Activated naive CD8-positive, alpha-beta T cell treated with anti-CD3 and anti-CD28 coated beads for 36 hours (primary cell): ENCODE measurements at places on chromosomes 13 and 19. TPM values are rescaled to one million over a fixed set of nuclear protein-coding genes. Genes with fewer than 3 reads are reported as not detected.

Gene SLAIN1
- total RNA-seq, result 31.3 TPM

DNA sequence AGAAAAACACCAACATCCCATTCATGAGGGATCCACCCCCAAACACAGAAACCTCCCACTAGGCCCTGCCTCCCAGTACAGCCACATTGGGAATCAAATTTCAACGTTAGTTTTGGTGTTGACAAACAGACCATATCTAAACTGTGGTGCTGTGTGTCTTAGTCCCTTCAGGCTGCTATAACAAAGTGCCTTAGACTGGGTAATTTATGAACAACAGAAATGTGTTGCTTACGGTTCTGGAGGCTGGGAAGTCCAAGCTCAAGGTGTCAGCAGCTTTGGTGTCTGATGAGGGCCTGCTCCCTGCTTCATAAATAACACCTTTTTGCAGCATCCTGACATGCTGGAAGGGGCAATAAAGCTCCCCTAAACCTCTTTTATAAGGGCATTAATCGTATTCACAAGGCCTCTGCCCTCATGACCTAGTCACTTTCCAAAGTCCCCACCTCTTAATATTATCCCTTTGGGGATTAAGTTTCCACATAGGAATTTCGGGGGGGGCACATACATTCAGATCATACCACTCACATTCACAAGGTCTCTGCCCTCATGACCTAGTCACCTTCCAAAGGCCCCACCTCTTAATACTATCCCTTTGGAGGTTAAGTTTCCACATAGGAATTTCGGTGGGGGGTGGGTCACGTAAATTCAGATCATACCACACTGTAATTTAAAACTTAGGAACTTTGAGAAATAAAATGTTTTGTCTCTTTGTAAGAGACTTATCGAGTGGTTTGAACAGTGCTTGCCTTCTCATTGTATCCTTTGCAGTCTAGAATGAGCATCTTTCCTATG lies 27.5 kb downstream of the ZNF507 start:
- DNase-seq, result no peak

DNA sequence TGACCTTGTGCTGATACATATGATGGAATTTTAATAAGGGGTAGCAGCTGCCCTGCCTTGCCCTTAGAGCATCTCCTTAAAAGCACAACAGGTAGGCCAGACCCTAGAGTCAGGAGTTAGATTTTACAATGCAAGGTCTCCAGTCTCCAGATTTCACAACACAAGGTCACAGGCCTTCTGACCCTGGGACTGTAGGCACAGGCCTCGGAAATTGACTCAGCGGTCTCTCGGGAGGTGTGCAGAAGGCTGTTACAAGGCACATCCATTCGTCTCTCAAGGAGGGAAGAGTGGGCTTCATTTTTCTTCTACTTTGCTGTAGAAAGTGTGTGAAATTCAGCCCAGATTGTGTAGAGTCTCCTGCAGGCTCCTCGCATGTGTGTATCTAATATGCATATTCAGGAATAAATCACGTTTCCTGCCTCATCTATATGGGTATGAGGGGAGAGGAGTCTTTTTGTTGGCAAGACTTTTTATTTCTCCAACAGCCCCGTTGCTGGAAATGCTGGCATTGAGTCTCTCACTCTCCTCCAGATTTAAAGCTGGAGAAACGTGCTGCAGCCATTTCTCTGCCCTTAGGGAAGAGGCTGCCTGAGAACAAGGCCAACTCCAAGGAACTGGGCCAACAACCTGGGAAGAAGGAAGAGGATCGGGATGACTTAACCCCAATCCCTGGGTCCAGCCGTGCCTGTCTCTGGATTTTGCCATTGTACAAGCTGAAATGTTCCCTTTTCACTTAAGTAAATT lies 24.5 kb downstream of the UQCRFS1 start:
- DNase-seq, result no peak

Gene ZNF709
- total RNA-seq, result 1.8 TPM

DNA sequence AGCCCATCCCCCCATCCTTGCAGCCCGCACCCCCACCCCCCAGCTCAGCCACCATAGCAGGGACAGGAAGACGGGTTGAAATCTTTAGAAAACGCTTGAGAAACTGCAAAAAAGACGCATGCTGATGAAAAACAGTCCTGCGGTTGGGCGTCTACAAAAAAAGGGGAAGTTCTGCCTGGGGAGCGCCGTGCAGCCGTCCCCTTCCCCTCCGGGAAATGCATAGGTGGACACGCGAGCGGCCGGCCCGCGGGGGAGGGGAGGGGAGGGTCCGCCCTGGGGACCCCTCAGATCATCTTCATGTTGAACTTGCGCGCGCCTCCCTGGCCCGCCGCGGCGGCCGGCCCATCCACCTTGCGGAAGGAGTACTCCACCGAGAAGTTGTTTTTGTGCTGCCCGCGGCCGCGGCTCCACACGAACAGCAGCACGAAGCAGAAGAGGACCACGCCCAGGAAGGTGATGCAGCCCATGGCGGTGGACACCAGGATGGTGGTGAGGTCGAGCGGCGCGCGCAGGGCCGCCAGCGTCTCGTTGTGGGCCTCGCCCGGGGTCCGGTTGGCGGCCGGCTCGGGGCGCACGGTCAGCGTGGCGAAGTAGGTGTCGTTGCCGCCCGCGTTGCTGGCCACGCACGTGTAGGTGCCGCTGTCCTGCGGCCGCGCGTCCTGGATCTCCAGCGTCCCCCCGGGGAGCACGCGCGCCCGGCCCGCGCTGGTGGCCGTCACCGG lies 7.9 kb upstream of the PEAK3 start:
- DNase-seq, result peak; percentile 49
